ENCODE measurements at places on chromosomes 12 and 14.

- DNase-seq: peak; percentile 23
Observed at GRCh38 chr14:36553656-36554260, 28.7 kb downstream of the NKX2-8 start.

DNA sequence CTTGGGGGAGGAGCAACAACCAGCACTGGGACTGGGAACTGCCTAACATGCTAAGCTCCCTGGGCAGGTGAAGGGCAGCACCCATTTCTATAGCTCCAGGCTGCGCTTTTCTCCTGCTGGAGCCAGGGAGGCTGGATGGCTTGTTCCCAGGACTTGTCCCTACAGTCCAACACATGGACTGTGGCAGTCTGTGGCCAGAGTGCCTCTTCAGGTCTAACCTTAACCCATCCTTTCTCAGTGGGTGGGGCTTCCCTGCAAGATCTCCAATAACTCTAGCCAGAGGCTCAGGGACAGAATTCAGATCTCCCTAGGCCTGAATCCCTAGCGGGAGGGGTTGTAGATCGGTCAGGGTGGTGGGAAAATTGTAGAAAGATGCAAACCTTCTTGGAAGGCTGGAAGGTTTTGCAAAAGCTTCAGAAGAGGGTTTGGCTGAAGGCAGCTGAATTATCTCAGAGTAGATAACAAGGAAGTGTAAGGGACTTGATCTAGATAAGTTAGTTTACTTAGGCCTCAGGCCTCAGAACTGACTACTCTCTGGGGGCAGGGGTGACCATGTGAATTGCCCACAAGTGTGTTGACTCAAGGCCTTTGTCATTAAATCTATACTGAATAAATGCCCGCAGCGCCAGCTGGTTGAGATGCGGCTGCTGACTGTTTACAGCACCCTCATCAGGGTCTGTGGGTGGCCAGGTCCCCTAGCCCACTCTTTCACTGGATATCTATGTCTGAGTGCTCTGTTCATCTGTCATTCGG lies 60.7 kb downstream of the SSPN start:
- no peak for DNase-seq

- no peak for DNase-seq
Observed at GRCh38 chr12:66984962-66985361, 284.2 kb upstream of the CAND1 start.

GRCh38 chr14:49428076-49428475 lies 158.1 kb downstream of the RPS29 start:
- DNase-seq: no peak

GRCh38 chr12:2295941-2296461 lies 243.2 kb downstream of the CACNA1C start:
- DNase-seq: no peak

- peak; percentile 63 for DNase-seq
Observed at GRCh38 chr12:124609041-124609989, 41.9 kb upstream of the NCOR2 start.

DNA sequence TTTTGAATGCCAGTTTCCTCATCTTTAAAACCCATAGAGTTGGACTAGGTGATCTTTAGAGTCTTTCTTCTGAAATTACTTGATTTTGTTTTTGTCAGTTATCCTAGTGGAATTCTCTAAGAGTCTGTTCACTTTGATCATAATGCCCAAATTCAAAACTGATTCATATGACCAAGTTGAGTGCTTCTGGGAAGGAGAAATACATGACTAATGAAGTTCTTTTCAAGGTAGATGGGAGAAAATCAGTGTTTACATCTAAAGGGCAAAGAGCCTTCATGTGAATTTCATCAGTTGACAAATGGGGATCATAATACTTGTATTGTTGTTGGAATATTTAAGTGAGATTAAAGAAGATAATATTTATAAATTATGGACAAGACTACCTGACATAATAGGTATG lies 53.2 kb downstream of the ERC1 start:
- DNase-seq: no peak

GRCh38 chr14:51079489-51079888 lies 15.4 kb downstream of the TRIM9 start:
- no peak for DNase-seq

- DNase-seq: no peak
Observed at GRCh38 chr14:44771496-44771895, 190.3 kb downstream of the KLHL28 start.

DNA sequence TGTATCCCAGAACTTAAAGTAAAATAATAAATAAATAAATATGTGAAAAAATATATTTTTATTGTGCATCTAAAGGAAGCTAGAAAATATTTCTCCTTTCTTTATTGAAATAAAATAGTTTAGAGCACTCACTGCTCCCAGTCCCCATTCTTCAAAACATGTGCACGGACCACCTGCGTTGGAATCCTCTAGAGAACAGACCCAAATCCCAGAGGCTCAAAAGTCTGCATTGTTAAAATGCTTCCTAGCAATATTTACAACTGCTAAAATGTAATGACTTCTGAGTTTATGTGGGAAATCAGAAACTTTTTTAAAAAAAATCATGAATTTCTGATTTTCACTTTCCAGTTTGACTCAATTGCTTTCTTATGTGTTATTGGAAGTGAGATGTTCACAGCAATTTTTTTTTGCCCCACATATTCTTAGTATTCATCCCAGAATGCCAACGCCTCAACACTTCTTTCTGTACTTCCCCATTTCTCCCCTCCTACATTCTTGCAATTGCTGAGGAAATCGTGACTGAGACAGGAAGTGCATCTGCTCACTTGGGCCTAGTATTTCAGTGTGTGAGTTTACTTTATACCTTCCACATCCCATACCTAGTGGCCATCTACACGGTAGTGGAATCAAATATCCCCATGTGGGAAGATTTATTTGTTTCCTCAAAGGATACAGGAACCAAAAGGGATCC lies 116.0 kb upstream of the FLRT2 start:
- DNase-seq: no peak

GRCh38 chr14:32683679-32684078 lies 255.0 kb upstream of the NPAS3 start:
- DNase-seq: no peak

GRCh38 chr12:57716305-57716704 lies 22.2 kb downstream of the AGAP2 start:
- no peak for DNase-seq

DNA sequence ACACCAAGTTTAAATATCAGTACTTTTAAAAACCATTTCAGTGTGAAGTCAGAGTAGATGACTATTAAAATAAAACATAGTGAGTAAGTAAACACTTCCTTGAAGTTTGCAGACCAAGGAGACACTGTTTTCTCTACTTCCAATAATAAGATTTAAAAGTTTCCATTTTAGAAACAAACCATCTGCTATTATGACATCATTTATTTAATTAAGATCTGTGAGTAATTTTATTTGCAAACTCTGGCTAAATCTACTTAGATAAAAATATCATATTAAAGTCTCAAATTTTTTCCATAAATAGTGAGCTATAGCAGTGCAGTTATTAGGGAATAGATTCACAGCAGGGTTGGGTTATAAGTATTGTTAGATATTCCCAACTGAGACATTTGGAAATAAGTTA lies 1267.0 kb upstream of the FLRT2 start:
- no peak for DNase-seq

- DNase-seq: peak; percentile 12
Observed at GRCh38 chr12:45049912-45050750, 768 bp downstream of the DBX2 start.

- no peak for DNase-seq
Observed at GRCh38 chr14:72565149-72565559, 328.7 kb downstream of the DPF3 start.

GRCh38 chr14:76836029-76836630 lies 9.9 kb downstream of the LRRC74A start:
- no peak for DNase-seq

DNA sequence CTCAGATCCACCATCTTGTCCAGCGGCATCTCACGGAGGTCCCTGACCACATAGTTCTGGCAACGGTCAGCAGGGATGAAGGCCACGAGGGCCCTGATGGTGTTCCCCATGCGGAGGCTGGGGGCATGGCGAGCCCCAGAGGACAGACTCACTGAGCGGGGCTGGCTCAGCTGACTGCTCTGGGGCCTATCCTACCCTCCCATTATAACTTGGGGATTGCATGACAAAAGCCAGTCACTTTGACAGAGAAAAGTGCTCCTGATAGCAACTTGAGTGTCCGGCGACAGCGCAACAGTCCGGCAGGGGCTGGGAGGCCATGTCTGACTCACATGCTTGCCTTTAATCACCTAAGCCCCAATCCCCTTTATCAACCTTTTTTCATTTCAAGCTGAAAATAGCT lies at the start of gene LRRC10:
LRRC10 (minus strand) TSS at position 179 of the 400 bp plus-strand sequence; CDS start at position 110, 69 bp downstream.
- DNase-seq: no peak

DNA sequence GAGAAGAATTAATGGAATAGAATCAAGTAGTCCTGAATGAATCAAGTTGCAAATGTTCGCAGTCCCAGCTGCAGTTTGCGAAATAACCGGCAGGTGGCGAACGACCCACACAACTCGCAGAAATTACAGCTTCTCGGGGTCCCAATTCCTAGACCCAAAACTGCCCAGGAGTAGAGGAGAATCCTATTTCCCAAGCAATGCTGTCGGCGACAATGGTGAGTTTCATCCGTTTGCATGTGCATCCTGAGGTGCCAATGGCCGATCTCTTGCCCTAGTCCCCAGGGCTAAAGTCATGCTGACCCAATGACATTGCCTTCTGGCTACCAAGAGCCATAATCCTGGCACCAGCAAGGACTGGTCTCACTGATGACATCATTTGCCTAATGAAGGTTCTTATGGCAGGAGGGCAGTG lies 8.5 kb upstream of the ASCL1 start:
- no peak for DNase-seq

- DNase-seq: peak; percentile 34
Observed at GRCh38 chr12:120944645-120945217, 33.6 kb upstream of the HNF1A start.

- no peak for DNase-seq
Observed at GRCh38 chr12:82019533-82019932, 260.4 kb upstream of the PPFIA2 start.

GRCh38 chr14:75370416-75371205 lies 57.2 kb upstream of the JDP2 start:
- DNase-seq: no peak

DNA sequence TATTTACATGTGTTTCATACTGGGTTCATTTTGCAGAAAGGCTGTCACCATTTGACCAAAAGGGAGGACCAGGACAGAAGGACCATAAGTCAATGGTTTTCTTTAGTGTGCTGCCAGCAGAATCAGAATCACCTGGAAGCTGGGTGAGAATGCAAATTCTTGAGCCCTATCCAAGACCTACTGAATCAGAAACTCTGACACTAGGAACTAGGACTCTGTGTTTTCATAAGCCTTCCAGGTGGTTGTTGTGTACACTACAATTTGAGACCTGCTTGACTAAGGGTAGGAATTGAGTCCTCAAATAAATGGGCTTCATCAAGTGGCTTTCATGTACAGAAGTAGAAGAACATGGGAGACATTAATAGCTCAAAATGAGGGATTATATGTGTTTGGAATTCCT lies 32.2 kb downstream of the PDE6H start:
- DNase-seq: no peak

- DNase-seq: no peak
Observed at GRCh38 chr12:110760204-110760609, 17.5 kb upstream of the PPP1CC start.

DNA sequence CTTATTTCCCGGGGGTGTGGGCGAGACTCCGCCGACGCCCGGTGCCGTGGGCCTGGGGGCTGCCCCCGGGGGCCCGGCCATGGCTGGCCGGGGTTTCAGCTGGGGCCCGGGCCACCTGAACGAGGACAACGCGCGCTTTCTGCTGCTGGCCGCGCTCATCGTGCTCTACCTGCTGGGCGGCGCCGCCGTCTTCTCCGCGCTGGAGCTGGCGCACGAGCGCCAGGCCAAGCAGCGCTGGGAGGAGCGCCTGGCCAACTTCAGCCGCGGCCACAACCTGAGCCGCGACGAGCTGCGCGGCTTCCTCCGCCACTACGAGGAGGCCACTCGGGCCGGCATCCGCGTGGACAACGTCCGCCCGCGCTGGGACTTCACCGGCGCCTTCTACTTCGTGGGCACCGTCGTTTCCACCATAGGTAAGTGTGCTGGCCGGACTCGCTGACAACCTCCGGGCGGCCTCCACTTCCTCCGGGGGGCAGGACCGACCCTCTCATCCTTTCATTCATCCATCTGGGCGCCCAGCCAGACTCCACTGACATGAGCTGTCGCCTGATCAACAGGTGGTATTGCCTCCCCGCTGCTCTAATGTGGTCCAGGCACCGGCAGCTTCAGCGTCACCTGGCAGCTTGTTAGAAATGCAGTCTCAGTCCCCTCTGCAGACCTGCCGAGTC lies 467 bp downstream of the KCNK13 start:
- DNase-seq: no peak

GRCh38 chr14:63895510-63895909 lies 42.7 kb downstream of the SYNE2 start:
- no peak for DNase-seq

GRCh38 chr12:120390540-120391120 lies 21.7 kb upstream of the MSI1 start:
- no peak for DNase-seq

DNA sequence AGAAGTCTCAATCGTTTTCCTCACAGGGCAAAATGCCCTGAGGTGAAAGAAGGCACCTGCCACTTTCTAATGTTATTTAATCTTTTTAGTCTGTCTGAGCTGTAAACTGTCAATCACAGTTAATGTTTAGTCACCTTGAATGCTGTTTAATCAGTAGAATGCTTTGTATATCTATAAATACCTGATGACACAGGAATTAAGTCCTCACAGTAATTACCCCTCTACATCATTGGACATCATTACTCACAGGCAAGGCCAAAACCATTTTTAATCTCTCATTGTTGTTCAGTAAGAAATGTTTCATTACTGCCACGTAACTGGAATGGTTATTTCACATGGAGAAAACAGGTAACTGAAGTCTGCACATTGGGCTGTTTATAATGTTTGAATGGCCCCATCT lies 178.8 kb downstream of the EXOC5 start:
- DNase-seq: no peak

- no peak for DNase-seq
Observed at GRCh38 chr14:88305528-88306322, 17.3 kb downstream of the KCNK10 start.

- no peak for DNase-seq
Observed at GRCh38 chr14:100476012-100476822, 111.0 kb downstream of the BEGAIN start.

DNA sequence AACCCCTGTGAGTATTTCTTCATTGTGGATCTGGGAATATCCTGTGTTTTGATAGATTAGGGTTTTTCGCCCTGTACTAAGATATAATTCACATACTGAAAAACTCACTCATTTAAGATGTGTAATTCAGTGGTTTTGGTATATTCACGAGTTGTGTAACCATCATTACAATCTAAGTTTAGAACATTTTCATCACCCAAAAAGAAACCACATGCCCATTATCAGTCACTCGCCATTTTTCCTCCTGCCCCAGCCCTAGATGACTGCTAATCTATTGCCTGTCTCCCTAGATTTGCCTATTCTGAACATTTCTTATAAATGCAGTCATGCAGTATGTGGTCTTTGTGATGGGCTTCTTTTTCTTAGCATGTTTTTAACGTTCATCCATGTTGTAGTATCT lies 67.9 kb upstream of the ATF1 start:
- DNase-seq: no peak

All from hindlimb muscle (tissue), 1 donor.